ENCODE measurements at places on chromosomes 5 and 9. TPM values are rescaled to one million over a fixed set of nuclear protein-coding genes. Genes with fewer than 3 reads are reported as not detected.

Gene GBGT1
- 3.6 TPM for polyA plus RNA-seq

Gene ENC1
- 22.2 TPM for polyA plus RNA-seq

Gene PCDHGA8
- polyA plus RNA-seq: 0.73 TPM

Gene TMEFF1
- polyA plus RNA-seq: 1.5 TPM

Gene PCDHB10
- polyA plus RNA-seq: 3.6 TPM

Gene ADAMTS6
- polyA plus RNA-seq: 0.89 TPM

Gene FBP1
- polyA plus RNA-seq: 0.53 TPM

Gene FAT2
- polyA plus RNA-seq: 0.66 TPM

Gene LPAR1
- 33.8 TPM for polyA plus RNA-seq

Gene CCL28
- 0.14 TPM for polyA plus RNA-seq

Gene PCDHA1
- polyA plus RNA-seq: 0.10 TPM

Gene SNCB
- not detected for polyA plus RNA-seq

Gene LVRN
- polyA plus RNA-seq: 3.3 TPM

Gene ADGRV1
- polyA plus RNA-seq: 0.92 TPM
